Frontal cortex (tissue), 4 donors: ENCODE measurements at places on chromosomes 5 and 9. TPM values are rescaled to one million over a fixed set of nuclear protein-coding genes. Genes with fewer than 3 reads are reported as not detected.

DNA sequence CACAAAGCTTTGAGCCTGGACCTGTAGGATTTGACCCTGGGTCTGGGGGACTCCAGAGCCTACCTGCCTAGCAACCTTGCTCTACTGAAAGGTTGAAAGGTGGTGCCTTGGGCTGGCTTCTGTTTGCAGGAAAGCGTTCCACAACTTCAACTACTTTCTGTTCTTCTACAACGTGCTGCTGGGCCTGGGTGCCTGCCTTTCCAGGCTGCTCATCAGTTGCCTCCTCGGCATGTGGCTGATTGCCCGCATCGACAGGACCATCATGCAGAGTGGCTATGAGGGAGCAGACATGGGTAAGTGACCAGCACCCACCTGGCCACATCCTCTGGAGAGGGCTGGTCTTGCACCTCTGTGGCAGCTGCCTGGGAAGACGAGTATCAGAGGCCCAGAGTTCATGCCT is 13.6 kb upstream of the CCDC180 start:
- DNase-seq = no peak

DNA sequence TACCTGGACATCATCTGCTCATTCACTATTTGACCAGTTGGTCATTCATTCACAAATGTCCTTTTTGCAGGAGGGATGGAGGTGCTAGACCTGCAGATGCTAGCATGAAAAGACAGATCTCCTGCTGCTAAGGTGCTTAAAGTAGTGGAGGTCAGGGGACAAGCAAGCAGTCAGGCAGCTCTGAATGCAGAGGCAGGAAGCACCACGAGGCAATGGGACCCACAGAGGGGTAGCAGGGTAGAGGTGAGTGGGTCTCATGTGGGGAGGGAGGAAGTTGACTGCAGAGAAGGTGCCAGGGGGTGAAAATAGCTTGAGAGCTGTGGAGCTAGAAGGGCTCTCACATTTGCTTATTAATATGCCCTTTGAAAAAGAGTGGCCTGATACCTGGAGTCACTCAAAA is 25.2 kb downstream of the FXN start:
- DNase-seq = no peak

DNA sequence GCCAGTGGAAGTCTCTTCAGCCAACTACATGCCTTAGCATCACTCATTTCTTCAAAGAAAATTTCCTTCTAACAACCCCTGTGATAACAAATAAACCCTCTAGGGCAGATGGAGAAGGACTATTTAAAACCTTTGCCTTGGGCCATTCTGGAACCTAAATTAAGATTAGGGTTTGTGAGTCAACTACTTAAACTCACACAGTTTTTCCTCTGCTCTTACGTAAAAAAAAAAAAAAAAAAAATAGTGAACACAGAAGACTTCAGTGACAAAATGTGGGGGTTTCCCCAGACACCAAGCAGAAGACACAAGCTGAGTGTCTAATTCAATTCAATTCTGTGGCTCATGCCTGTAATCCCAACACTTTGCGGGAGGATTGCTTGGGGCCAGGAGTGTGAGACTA is 65.8 kb upstream of the ERCC6L2 start:
- no peak for DNase-seq

The ASPN gene
- total RNA-seq = 5.3 TPM

The FBXW5 gene
- 62.4 TPM for total RNA-seq
